ENCODE measurements at places on chromosomes 6 and 20. TPM values are rescaled to one million over a fixed set of nuclear protein-coding genes. Genes with fewer than 3 reads are reported as not detected.

DNA sequence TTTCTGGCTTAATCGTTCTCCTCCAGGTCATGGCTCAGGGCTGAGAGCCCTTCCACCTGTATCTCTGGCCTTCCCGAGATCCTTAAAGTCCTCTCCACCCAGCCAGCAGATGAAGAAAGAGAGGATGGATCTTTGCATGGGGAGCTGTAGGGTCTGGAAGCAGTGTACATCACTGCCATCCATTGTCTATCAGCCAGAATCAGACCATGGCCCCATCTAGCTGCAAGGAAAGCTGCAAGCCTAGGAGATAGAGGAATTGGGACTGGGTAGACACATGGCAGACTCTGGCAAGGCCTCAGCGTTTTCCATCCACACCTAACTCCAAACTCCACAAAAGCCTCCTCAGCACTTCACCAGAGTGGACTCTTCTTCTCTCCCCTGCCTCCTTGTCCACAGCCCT is 113.8 kb upstream of the MAFB start:
- no peak for DNase-seq
- H3K4me1 ChIP-seq = no peaks in the 10 kb centered on the region
- H3K27ac ChIP-seq = no peak overlapping the region
- H3K36me3 ChIP-seq = no peaks in the 10 kb centered on the region
- H3K4me3 ChIP-seq = no peak overlapping the region

- no peak overlapping the region for H3K4me3 ChIP-seq
- no peaks in the 10 kb centered on the region for H3K27me3 ChIP-seq
- no peaks in the 10 kb centered on the region for H3K36me3 ChIP-seq
- no peak overlapping the region for H3K27ac ChIP-seq
- no peaks in the 10 kb centered on the region for H3K4me1 ChIP-seq
- DNase-seq = no peak
Observed at GRCh38 chr6:170173335-170173881, 117.5 kb downstream of the DLL1 start.

DNA sequence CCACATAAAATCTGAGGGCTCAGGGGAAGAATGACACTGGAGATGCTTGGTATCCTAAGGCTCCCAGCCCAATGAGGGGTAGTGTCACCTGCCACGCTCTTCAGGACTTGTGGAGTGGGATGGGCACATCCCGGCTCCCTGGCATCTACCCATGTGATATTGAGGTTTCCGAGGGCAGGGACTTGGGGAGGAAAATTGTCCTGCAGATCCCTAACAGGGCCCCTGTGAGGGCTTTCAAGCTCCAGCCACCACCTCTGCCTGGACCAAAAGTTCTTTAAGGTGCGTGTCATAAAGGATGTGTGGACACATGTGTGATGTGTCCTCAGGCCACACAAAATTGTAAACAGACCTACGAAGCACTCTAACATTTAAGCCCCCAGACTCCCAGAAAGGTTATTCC is 2.5 kb downstream of the SCML4 start:
- no peak overlapping the region for H3K27ac ChIP-seq
- H3K4me3 ChIP-seq = no peak overlapping the region
- no peaks in the 10 kb centered on the region for H3K27me3 ChIP-seq
- H3K36me3 ChIP-seq = no peaks in the 10 kb centered on the region
- peaks cover 23% of the 10 kb centered on the region for H3K4me1 ChIP-seq

DNA sequence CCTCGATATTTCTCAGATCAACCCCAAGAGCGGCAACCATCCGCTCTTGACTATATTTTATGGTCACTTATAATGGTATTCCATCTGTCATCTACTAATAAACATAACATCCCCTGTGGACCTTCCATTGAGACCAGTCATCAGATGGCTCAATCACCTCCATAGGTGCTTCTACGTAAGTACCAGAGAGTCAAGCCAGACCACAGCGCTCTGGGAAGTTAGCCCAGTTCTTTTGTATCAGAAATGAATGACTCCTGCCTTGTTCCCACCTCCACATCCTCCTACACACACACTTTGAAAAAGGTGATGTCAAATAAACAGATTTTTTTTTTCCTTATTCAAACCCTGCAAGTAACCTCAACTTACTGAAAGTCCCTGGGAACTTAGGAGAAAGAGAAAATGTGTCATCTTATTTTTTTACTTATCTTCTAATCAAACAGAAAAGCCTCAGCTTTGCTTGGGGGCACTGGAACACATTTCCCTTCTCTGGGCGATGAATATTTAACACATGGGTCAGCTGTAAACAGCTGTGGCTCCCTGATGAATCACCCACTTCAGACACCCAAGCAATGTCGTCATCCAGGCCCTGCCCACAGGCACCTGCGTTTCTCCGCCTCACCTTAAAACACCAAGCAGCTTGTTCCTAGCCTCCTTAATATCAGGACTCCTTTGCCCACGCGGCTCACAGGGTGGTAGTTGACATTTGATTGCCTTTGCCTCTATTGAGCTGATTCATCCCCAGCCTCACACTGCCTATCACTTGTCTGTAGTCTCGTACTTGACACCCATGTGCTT is 121.4 kb upstream of the LY86 start:
- peak; percentile 10 for DNase-seq
- H3K4me3 ChIP-seq = no peak overlapping the region
- no peaks in the 10 kb centered on the region for H3K27me3 ChIP-seq
- no peaks in the 10 kb centered on the region for H3K4me1 ChIP-seq
- H3K27ac ChIP-seq = no peak overlapping the region

DNA sequence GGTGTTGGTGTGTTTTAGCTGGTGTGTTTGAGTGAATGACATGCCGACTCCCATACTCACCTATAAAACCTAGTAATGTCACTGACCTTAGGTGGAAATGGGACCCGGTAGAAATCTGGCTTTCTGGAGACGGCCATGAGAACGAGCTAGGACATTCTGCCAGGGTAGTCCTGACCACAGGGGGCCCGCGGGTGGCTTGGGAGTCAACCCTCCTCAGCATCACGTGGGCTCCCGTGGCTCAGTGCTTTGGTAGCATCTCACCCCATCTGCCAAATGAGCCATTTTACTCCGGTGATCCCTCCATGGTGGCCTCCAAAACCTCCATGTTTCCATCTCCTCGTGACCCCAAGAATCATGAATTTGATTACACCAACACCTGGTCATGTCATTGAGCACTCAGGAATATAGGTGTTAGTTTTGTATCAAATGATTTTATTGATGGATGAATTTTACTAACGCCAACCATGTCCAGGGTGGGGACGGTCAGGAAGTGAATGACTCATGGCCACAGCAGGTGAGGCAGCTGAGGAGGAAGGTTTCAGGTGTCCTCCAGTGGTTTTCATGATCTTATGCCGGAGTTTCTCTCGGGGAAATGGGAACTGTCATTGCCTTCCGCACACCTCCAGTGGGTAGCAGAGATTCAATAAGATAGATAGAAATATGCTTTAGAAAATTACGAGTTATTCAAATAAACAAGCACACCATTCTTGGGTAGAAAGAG is 195.0 kb downstream of the SYNDIG1 start:
- H3K27me3 ChIP-seq = no peaks in the 10 kb centered on the region
- H3K4me3 ChIP-seq = no peak overlapping the region
- H3K4me1 ChIP-seq = no peaks in the 10 kb centered on the region
- H3K36me3 ChIP-seq = no peaks in the 10 kb centered on the region
- no peak overlapping the region for H3K27ac ChIP-seq

DNA sequence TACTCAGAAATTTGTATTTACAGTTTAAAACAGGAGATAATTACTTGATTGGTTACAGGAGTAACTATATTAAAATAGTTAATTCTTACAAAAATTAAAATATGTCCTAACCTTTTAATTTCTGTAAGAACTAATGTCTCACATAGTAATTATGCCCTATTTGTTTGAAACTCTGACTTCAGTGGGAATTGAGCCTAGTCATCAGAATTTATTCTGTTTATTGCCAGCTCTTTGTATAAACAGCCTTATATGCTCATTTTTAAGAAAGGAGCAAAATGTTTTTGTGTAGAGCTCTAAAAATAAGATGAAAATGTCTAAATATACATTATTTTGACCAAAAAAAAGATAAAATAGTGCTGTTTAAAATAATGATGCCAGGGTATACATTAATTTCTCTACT is 21.5 kb downstream of the TRMT11 start:
- no peak for DNase-seq
- no peak overlapping the region for H3K4me3 ChIP-seq
- H3K36me3 ChIP-seq = no peaks in the 10 kb centered on the region

DNA sequence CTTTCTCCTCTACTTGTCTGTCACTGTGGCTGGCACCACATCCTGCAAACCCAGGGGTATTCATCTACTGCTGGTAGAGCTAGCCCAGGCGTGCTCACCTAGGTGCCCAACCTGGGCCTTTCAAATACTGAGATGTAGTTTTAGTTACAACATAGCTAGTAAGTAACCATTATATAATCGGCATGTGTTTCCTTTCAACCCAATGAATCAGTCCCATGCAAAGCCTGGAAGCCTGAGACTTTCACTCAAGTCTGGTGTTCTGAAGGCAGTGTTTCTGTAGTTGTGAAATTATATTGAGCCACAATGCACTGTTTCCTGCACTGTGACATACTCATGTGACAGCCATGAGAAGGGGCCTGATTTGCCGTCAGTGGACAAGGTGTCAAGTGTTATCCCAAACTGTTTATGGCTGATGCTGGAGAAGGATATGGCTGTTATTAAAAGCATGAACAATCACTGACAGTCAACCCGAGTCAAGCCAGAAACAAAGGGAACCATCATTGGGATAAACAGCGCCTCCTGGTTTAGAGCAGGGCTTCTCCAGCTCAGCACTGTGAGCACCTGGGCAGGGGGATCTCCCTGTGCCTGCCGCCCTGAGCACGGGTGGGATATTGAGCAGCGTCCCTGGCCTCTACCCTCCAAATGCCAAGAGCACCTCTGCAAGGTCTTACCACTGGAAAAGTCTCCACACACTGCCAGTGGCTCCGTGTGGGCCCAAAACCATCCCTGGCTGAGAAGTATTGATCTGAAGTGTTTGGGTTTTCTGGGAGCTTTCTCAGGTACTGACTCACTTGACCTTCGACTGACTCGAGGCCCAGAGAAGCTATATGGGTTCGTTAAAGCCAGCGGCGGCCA is 1.6 kb downstream of the PSMA7 start:
- peak overlapping the region; percentile 96 for H3K4me3 ChIP-seq
- H3K4me1 ChIP-seq = peaks cover 22% of the 10 kb centered on the region
- peak overlapping the region; percentile 100 for H3K27ac ChIP-seq
- DNase-seq = peak; percentile 59

TBX18 gene
- total RNA-seq = 2.0 TPM

BCAS1 gene
- total RNA-seq = 9.8 TPM

LAMP5 gene
- total RNA-seq = 0.47 TPM

C20orf173 gene
- not detected for total RNA-seq

All from hepatocyte (in vitro differentiated cells).